Astrocyte of the cerebellum (primary cell): ENCODE measurements at places on chromosomes 16 and 17.

DNA sequence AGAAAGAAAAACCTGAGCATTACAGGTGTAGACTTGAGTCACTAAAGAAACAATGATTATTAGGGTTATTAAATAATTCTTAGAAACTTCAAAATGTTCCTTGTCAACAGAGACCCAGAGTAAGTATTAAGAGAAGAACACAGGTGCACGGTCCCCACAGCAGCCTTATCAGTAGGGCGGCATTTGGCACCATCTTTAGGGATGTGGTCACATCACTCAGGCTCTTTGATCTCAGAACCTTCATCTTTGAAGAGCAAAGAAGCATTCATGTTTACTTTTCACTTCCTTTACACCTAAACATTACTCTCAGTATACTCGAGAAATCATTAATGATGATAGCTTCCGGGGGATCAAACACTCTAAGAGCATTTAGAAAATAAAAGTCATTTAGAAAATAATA is 928.7 kb downstream of the KCNJ2 start:
- DNase-seq: no peak

GRCh38 chr17:75753514-75754377 is 11.2 kb downstream of the GALK1 start:
- DNase-seq: no peak

- no peak for DNase-seq
These were observed 5.0 kb downstream of the SLC6A2 start for GRCh38 chr16:55660828-55661227.

- DNase-seq: no peak
These were observed 18.4 kb downstream of the PLCG2 start for GRCh38 chr16:81797443-81797842.

GRCh38 chr16:73997340-73997711 is 299.3 kb upstream of the PSMD7 start:
- no peak for DNase-seq

GRCh38 chr17:79160980-79161636 is 86.5 kb downstream of the ENGASE start:
- no peak for DNase-seq

DNA sequence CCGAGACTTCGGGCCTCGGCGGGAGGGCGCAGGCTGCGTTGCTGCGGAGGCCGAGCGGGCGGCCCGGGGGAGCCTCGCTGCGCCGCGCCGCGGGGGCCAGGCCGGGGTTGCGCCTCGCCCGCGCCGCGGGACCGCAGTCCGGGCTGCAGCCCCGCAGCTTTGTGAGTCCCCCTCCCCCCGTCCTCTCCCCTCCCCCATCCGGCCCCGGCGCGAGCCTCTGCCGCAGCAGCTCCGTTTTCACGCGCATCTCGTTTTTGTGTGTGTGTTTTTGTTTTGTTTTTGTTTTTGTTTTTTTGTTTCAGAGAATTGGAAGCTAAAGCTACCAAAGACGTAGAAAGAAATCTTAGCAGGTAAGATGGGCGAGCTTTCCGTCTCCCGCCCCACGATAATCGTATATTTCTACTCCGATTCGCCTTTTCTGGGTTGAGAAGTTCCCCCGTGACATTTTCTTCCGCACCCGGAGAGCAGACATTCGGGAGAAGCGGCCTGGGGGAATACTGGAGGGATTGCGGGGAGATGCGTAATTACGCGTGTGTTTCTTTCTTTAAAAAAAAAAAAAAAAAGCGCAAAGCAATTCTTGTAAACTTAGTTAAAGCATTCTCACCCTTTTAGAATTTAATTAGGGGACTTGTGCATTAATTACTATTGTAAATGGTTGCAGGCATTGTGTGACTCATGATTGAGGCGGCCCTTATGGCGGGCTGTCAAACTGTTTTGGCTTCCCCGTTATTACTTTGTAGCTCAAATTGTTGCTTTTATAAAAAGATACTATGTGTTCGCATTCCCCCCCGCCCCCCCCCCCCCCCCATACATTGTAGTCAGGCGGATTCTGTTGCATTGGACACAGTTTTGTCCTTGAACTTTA is 732 bp downstream of the TNRC6A start:
- no peak for DNase-seq

DNA sequence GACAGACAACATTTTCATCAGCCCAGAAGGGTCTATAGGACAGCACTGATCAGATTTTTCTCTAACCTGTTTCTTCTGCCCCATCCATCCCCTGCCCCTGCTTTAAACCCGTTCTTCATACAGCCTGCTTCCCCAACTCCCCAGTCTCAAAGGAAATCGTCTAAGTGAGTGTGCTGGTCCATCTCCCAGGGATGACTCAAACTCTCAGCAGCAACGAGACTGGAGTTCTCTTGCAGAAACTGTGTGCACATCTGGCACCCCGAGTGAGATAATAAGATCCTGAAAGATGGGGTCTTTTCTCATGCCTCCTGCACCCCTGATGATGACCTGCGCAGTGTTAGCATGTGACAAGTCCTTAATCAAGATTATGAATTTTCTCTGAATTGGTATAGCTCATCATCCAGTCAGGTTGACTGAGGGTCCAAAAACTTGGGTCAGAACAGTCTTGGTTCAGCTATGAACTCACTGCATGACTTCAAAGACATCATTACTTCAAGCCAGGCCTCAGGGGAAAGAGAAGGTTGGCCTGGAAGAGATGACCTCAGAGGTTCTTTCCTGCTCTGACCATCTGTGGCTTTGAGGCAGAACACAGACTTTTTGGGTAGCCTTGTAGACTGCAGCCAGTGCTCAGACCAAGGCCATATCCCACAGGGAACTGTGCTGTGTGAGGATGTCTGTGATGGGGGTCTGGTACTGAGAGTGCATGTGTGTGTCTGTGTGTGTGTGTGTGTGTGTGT is 117.9 kb downstream of the SPACA3 start:
- no peak for DNase-seq

GRCh38 chr16:57341062-57341440 is 17.5 kb upstream of the CCL22 start:
- DNase-seq: no peak

DNA sequence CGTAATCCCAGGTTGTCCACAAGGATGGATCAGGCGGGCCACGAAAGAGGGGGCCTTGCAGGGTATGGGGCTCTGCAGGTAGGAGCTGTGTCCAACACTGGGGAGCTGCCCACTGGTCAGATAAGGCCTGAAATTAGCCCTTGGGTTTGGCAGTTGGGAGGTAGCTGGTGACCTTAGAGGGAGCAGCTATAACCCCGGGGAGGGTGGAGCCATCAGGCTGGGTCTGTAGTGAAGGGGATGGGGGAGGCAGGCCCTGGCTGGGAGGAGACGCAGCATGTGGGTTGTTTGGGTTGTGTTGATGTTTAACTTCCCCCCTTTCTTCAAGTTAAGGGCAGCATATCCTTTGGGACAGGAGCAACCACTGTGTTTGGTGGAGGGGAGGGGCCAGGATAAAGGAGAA is 5.9 kb downstream of the MLLT6 start:
- no peak for DNase-seq

GRCh38 chr16:46737621-46738214 is 10.4 kb downstream of the MYLK3 start:
- DNase-seq: no peak

DNA sequence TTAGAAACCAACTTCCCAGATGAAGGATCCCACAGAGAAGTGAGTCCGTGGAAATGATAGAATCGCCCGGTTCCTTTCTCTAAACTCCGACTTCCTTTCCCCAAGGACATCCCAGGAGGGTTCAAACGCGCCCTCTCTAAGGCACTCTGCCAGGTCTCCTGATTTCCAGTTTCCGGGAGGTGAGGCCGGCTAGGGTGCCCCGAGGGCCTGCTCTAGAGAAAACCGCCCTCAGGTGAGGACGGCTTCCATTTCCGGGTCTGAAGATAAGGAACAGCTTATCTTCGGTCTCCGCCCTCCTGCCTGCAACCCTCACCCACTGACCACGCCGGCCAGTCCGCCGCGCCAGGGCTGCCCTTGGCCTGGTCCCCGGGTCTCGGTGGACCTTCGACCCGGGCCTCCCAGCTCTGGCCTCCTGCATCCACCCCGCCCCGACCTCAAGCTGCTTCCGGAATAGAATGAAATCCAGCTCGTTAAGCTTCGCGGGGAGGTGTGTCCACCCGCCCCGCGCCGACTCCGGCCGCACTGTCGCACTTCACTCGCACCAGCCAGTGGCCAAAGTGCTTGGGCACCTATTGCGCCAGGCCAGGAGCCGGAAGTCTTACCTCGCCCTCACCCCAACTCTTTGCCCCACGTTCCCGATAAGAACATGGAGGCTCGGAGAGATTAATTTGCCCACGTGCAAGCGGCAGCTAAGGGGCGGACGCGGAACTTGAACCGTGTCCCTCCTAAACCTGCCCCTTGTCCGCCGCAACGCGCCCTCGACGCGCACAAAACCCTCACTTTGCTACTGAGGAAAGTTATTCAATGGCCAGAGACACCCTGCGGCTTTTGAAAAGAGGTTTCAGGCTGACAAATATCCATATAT is 836 bp upstream of the MMP15 start:
- DNase-seq: no peak

DNA sequence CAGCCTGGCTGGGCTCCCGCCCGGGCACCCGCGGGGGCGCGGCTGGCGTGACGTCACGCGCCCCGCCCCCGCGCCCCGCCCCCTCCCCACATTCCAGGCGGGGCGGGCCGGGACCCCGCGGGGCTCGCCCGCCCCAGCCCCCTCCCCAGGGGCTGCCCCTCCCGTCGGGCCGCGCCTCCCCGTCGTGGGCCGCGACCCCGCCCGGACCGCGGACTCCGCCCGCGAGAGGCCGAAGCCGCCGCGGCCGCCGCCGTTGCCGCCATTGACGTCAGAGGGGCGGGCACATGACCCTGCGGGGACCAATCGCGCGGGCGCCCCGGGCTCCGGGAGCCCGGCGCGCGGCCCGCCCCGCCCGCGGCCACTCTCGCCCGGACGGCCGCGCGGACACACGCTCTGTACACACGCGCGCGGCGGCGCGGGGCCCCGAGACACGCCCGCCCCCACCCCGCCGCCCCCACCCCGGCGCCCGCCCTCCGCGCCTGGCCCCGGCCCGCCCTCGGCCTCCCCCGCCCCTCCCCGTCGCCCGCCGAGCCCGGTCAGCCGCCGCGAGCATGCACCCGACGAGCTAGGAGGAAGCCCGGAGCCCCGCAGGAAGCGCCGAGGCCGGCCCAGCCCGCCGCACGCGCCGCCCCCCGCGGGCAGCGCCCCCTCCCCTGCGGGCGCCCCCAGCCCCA is at the start of gene CMIP:
Gene CMIP, plus strand, starts transcription at position 361 of the 674 bp plus-strand sequence.
- peak; percentile 43 for DNase-seq

GRCh38 chr16:69309316-69309715 is 1.8 kb upstream of the VPS4A start:
- no peak for DNase-seq

- no peak for DNase-seq
These were observed 206.5 kb upstream of the CDH5 start for GRCh38 chr16:66159987-66160386.

- DNase-seq: no peak
These were observed 504 bp downstream of the SRSF1 start for GRCh38 chr17:58006560-58006923.

GRCh38 chr16:528111-529011 is 849 bp downstream of the CAPN15 start:
- peak; percentile 8 for DNase-seq

DNA sequence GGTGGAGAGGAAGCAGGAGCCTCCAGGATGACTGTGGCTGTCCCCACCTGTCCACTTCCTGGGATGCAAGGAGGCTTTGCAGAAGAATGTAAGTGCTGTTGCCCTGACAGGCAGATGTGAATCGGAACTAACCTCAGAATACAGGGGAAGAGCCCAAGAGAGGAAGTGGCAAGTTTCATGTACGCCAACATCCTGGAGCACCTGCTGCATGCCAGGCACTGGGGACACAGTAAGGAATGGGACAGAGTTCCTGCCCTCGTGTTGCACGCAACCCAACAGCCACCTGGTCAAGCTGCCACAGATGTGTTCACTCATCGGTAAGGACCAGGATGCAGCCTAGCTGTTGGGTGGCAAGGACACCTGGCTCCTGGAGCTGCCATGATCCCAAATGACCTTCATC is 98.6 kb upstream of the RPL38 start:
- no peak for DNase-seq

DNA sequence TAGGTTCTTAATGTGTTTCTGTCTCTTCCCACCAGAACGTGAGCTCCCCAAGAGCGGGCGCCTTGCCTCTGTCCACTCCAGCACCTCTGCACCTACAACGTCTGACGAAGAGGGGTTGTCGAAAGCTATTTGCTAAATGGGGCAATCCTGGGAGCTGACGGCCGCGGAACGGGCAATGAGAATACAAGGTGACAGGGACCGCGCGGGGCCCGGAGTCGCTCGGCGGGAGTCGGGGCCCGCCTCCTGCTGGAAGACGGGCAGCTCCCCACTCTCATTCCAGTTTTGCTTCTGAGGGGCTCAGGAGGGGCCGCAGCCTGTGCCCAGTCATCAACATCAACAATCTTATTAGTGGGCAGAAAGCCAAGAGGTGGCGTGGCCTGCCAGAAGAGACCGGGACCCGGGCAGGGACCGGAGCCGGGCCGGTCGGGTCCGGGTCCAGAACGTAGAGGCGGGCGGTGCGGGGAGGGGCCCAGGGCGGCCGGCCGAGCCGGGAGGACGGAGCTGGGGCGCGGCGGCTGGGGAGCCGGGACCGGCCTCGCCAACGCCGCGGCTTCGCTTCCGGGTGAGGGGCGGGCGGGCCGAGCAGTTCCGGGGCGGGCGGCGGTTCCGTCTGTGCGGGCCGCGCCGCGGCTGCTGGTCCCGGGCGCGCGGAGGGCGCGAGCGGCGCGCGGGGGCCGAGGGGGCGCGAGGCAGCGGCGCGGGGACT is at the start of gene MOSMO:
Gene MOSMO, plus strand, starts transcription at position 603 of the 706 bp plus-strand sequence. CDS start 191 bp downstream, outside the sequence.
- peak; percentile 18 for DNase-seq

DNA sequence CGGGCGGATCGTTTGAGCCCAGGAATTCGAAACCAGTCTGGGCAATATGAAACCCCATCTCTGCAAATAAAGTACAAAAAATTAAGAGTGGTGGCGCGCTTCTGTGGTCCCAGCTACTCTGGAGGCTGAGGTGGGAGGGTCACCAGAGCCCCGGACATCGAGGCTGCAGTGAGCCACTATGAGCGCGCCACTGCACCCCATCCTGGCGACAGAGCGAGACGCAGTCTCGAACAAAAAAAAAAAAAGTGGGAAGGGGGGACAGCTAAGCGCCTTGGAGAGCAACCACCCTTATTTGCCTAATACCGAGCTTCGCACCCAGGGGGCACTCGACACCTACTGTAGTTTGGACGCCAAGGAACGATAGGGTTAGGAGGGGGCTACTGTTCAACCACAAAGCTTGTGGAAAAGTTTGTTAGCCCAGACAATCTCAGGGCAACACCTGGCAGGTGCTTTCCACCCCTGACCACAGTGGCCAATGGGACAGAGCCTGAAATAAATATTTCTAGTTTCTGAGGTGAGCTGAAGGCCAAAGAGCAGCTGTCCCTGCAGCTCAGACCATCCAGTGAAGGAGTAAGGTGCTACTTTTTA is 847 bp upstream of the PSMC3IP start:
- peak; percentile 57 for DNase-seq

GRCh38 chr16:55662644-55663031 is 6.8 kb downstream of the SLC6A2 start:
- DNase-seq: no peak

- no peak for DNase-seq
These were observed 25.2 kb downstream of the B4GALNT2 start for GRCh38 chr17:49157784-49158183.

- no peak for DNase-seq
These were observed 24.5 kb downstream of the NLRC5 start for GRCh38 chr16:57013902-57014301.

GRCh38 chr17:31211352-31212012 is 85.6 kb downstream of the OMG start:
- no peak for DNase-seq

GRCh38 chr16:9807302-9807701 is 374.9 kb downstream of the GRIN2A start:
- DNase-seq: no peak
